Kidney tubule cell (primary cell): ENCODE measurements at places on chromosomes 7 and 10.

DNA sequence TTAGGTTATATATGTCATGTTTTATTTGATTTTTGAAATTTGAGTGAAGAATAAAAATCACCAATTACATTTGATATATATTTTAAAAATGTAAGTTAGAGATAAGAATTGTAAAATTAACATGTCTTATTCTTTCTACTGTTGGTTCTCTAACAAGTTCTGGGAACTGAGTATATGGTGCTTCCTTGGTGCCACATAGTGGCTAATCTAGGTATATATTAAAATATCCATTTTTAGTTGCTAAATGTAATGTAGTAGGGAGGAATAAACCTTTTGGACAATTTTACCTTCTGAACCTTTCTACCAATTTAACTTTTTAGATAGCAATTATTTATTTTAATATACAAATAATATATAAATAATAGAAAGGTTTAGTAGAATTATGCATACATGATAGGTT lies 17.5 kb downstream of the CFAP69 start:
- DNase-seq, result peak; percentile 55

- DNase-seq, result peak; percentile 89
Measured at GRCh38 chr7:150410680-150411346, 31.7 kb downstream of the ZNF775 start.

DNA sequence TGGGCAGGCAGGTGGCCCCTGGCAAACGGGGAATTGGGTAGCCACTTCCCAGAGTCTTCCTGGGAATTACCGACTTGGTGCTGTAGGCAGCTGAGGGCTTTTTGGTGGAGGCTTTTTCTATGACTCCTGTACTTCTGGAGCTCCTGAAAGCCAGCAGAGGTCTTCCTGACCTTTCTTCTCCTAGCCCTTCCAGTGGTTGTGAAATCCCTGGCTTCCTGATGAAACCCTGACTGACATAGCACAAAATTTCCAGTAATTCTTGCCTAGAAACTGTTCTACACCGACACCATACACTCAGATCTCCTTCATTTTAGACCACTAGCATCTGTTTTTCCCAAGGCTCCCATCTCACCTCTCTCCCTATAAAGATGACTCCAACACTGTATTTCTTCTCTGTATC lies 120.2 kb downstream of the STRA8 start:
- DNase-seq, result no peak

DNA sequence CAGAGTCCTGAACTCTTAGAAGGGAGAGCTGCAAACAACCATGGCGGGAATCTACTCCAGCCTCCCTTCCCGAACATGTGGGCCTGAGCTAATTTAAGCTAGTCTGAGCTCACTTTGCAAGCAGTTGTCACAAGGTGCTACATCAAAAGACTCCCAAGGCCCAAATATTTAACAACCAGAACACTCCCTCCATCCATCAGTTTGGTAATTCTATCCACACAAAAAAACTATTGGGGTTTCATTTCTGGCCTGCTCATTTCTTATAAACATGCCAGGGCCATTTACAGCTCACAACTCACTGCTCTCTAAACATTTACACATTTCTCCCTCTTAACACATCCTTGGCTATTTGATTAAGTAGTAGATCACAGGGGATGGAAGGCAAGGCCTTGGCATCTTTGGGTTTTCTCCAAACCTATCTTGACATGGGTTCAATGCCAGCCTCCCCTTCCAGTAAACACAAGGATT lies 263.4 kb downstream of the KCNMA1 start:
- DNase-seq, result no peak

GRCh38 chr7:134737566-134738345 lies 41.7 kb upstream of the CALD1 start:
- DNase-seq, result peak; percentile 69

DNA sequence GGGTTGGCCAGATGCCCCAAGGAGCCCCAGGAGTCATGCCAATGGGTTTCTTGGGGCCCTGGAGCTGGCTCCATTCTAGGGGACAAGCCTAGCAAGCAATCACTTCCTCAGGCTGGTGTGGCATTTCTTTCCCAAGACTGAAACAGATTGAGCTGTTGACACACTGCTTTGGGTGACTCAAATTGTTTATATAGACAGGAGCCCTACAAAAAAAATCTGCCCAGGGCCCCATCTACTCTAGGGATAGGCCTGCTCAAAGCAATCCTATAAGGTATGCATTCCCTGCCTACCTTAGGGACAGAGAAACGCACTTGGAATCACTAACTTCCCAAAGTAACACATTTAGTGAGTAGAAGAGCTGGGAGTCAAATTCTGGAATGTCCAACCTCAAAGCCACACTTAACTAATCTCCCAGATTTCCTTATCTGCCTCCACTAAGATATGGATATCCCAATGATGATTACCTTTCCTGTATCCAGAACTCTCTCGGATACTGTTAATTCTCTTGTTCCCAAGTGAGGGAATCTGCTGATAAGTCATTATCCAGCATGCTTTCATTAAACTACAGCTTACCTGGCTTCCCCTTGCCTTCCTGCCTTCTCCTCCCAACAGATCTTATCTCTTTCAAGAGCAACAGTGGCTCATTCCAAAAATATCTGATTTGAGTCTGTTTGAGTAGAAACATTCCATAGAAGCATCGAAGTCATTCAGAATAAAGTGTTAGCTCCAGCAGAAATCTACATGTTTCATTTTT lies 3.1 kb downstream of the ABLIM1 start:
- no peak for DNase-seq

DNA sequence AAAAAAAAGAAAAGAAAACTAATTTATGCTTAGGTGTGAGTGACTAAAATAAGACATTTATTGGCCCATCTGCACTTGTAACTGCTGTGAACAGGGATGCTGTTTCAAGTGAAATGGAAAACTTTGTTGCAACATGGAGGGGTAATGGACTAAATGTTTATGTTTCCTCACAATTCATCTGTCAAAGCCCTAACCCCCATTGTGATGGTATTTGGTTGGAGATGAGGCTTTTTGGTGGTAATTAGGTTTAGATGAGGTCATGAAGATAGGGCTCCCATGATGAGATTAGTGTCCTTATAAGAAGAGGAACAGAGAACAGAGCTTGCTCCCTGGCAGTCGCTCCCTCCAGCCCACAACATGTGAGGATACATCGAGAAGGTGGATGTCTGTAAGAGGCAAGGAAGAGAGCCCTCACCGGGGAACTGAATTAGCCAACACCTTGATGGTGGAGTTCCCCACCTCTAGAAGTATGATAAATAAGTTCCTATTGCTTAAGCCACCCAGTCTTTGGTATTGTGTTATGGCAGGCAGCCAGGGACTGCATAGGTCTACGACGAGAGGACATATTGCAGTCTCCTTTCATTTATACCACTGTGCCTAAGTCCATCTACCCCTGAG lies 28.6 kb upstream of the VCL start:
- no peak for DNase-seq

GRCh38 chr10:6195376-6195775 lies 7.4 kb upstream of the PFKFB3 start:
- no peak for DNase-seq
